ENCODE measurements at places on chromosomes 16 and 17.

DNA sequence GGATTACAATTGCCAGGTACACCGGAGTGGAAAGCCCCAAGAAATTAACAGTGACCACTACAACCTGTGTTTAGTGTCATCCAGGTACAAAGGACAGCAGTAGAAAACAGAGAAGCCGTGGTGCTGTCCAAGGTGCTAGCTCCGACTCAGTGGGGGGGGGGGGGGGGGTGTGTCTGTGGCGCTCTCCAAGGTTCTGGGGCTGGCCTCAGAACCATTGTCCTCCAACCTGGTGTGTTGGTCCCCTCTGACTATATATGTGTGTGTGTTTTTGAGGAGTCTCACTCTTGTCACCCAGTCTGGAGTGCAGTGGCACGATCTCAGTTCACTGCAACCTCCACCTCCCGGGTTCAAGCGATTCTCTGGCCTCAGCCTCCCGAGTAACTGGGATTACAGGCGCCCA lies 5.8 kb upstream of the ZNF23 start:
- peak; percentile 28 for DNase-seq

GRCh38 chr17:48037036-48037837 lies at the start of gene COPZ2:
TSS of gene COPZ2 (minus strand) at chr17:48037797. CDS start at chr17:48037777, 20 bp downstream.
- DNase-seq, result peak; percentile 46

GRCh38 chr17:9363440-9364350 lies 211.9 kb downstream of the STX8 start:
- peak; percentile 4 for DNase-seq

GRCh38 chr17:6106212-6106611 lies 36.0 kb downstream of the WSCD1 start:
- DNase-seq, result no peak

DNA sequence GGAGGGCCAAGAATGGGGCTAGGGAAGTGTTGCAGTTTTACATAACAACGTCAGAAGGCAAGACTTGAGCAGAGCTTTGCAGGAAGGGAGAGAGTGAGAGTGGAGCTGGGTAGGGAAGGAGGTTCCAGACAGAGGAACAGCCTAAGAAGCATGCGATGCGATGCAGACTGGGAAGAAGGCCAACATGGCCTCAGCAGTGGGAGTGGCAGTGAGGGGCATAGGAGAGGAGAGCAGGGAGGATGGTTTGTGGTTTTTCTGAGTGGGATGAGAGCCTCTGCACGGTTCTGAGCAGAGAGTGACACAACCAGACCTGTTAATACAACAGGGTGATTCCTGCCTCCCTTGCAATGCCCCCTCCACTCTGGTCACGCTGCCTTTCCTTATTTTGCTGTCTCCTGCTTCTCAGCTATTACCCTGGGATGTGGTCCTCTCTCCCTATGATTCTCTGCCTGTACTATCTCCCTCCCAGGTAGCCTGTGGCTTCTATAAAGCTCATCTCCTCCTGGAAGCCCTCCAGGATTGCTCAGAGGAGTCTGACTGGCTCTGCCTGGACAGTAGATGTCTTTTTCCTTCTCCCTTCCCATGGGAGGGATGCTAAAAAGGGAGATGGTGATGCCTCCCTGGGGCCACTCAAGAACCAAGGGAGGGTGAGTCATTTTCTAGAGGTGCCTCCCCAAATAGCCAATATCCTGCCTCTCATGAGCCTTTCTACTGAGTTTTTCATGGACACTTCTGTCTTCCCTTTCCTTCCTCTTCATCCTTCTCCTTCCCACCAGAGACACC lies 38.7 kb upstream of the NGFR start:
- no peak for DNase-seq

DNA sequence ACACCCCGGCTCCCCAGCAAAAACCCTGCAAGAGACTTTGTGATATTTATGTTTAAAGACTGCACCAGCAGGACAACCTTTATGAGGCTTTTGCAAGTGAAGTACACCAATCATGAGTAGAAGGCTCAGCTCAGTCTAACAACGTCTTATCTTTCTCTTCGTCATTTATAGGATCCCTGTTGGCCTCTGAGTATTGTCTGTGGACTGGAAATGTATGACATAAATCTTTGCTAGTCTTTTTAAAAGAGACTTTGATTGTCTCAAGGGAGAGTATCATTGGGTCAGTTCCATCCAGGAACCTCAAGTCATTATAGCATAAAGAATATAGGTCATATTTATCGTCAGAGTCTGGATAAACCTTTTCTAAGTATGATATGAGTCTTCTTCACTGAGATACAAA lies 505.0 kb upstream of the SOX9 start:
- DNase-seq, result no peak

GRCh38 chr17:46874906-46875305 lies 23.5 kb downstream of the WNT9B start:
- no peak for DNase-seq

Data from stimulated activated CD4-positive, alpha-beta T cell treated with anti-CD3 and anti-CD28 coated beads, Interleukin-2, amount 100 ng/mL, for 48 hours (primary cell).